ENCODE measurements at places on chromosomes 2 and 18. TPM values are rescaled to one million over a fixed set of nuclear protein-coding genes. Genes with fewer than 3 reads are reported as not detected.

- no peak for DNase-seq
Observed at GRCh38 chr18:48075707-48076093, 145.2 kb upstream of the SMAD2 start.

The SPP2 gene
- total RNA-seq, result not detected

The APCDD1 gene
- total RNA-seq, result 48.3 TPM

GRCh38 chr2:175744000-175744399 lies 258.1 kb downstream of the LNPK start:
- no peak for DNase-seq

- DNase-seq, result no peak
Observed at GRCh38 chr18:63071701-63072141, 247.8 kb downstream of the BCL2 start.

The TNS1 gene
- 436 TPM for total RNA-seq
